Effector memory CD4-positive, alpha-beta T cell (primary cell): ENCODE measurements at places on chromosomes 11 and 22.

GRCh38 chr11:47137476-47137875, 39.2 kb downstream of the ARFGAP2 start:
- DNase-seq: no peak

DNA sequence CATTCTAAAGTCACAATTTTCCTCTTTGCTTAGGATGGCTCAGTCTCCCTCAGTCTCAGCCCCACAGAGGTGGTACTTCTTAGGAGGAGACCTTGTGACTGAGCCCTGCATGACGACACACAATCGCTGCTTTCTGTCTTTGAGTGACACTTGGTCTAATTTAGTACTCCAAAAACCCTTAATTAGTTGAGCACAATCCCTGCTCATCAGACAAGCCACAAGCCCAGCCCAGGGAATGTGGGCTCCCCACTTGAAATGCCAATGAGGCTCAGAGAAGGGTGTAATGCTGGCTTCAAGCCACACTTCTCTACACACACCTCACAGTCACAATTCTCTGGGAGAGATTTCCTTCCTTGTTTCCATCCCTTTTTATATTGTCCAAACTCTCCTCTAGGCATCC, 101.8 kb downstream of the FEZ1 start:
- DNase-seq: no peak

GRCh38 chr22:23067023-23067650, 3.2 kb upstream of the GNAZ start:
- DNase-seq: no peak

GRCh38 chr11:121557348-121557747, 104.6 kb upstream of the SORL1-AS1 start:
- no peak for DNase-seq

DNA sequence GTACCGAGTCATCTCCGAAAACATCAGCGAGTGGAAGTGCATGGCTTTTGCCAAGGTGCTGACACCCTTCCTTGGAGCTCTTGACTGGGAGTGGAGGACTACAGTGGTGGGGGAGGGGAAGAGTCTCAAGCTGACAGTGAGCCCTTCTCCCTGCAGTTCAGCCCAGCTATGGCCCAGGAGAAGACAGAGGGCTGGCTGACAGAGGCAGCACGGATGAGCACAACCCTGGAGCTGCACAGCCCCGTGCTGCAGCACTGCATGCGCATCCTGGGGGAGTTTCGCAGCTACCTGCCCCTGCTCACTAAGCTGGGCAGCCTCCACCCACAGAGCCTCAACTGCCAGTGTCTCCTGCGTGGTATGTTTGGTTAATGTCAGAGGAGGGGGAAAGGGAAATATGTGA, 41.4 kb downstream of the DNHD1 start:
- no peak for DNase-seq
